ENCODE measurements at places on chromosomes 6 and 20. TPM values are rescaled to one million over a fixed set of nuclear protein-coding genes. Genes with fewer than 3 reads are reported as not detected.

The GPR6 gene
- not detected for total RNA-seq

The RRAGD gene
- 18.4 TPM for total RNA-seq

The FAM229B gene
- 5.0 TPM for total RNA-seq

The RANBP9 gene
- 20.7 TPM for total RNA-seq

The STX7 gene
- 3.5 TPM for total RNA-seq

The PSORS1C1 gene
- not detected for total RNA-seq

The NDUFAF5 gene
- 28.5 TPM for total RNA-seq

The METTL24 gene
- total RNA-seq, result 1.8 TPM

The LY6G6F gene
- total RNA-seq, result 1.1 TPM
